ENCODE measurements at places on chromosomes 6 and 20.

DNA sequence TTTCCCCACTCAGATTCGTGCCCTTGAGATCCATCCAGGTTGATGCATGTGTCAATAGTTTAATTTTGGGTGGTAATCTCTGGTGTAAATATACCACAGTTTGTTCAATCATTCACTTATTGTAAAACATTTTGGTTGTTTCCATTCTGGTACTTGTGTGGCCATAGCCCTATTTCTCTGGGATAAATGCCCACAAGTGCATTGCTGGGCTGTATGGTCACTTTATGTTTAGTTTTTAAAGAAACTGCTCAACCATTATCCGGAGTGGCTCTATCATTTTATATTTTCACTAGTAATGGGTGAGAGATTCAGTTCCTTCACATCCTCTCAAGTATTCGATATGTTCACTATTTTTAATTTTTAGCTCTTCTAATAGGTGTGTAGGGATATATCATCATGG is 60.7 kb upstream of the RNF24 start:
- no peak for DNase-seq

DNA sequence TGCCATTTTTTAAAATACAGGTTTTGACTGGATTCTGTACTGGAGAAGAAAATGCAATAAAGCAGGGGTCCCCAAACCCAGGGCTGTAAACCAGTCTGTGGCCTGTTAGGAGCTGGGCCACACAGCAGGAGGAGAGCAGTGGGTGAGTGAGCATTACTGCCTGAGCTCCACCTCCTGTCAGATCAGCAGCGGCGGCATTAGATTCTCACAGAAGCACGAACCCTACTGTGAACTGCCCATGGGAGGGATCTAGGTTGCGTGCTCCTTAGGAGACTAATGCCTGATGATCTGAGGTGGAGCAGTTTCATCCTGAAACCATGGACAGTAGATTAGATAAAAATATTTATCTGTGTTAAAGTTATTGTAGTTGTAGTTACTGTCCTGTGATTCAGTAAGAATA is 21.1 kb upstream of the FBXO9 start:
- no peak for DNase-seq

GRCh38 chr20:45685896-45686295 is 15.9 kb upstream of the WFDC11 start:
- no peak for DNase-seq

DNA sequence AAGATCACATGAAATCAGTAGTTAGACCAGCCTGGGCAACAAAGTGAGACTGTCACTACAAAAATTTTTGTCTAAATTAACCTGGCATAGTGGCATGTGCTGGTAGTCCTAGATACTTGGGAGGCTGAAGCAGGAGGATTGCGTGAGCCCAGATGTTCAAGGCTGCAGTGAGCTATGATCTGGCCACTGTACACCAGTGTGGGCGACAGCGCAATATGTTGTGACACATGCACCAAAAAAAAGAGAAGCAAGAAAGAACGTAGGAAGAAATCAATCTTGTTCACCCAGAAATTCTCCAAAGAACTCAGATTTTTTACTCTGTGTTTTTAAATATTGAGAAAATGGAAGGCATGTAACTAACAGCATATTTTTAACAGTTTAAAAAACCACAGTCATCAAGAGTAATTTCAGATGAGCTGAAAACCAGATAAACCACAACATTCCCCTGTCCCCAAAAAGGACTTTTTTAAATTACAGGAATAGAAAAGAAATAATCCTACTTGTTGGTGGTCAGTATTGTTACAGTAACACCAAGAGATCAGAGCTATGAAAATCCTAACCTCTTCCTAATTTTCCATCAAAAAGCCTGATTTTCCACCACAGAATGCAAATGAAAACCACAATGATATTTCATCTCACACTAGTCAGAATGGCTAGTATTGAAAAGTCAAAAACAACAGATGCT is 240.2 kb downstream of the KHDC1L start:
- DNase-seq = peak; percentile 61

GRCh38 chr6:138944412-138944811 is 43.6 kb downstream of the REPS1 start:
- no peak for DNase-seq

DNA sequence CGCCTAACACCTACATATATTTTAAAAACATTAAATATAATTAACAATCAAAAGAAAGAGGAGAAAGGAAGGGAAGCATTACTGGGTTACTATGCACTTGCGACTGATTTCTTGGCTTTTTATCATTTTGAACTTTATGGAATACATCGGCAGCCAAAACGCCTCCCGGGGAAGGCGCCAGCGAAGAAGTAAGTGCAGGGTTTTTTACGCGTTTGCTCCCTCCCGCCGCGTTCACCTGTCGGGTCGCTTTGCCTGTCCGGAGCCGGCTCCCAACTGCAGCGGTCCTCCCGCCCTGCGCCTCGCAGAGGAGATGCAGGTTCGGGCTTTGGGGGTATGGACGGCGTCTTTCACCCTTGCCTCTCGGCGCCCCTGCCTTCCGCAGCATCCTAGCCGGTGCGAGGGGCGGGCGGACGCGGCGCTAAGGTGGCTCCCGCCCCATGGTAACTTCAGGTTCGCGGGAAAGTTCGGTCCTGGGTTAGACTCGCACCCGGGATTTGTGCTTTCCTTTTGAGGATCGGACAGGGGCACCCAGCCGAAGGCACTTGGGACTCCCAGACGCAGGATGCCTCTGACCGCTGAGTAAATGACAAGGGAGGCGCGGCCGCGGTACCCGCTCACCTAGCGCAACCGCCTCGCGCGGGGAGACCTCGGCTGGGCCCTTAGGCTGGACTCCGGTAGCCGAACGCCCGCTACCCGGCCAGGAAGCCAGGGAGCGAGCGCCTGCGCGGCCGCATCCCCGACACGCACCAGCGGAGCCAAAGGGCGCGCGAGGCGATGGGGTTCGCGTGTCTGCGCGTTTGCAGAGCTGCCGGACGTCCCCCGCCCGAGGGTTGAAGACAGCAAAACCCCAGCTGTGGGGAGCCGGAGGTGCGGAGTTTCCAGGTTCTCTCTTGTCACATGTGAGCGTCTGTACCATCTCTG is 891 bp downstream of the RSPO3 start:
- no peak for DNase-seq

DNA sequence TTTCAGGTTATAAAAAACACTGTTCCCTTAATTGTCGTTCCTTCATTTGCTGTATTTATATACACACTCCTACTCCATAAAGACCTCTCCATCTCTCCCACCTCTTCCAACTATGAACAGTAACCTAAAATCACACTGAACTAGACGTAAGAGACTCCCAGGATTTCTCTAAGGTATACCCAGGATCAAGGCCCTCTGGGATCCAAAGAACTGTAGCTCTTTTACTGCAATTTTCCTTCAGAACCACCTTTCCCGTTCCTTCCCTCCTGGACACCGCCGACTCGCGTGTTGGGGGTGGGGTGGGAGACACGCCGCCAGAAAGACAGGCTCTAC is 680 bp downstream of the LATS1 start:
- DNase-seq = no peak

DNA sequence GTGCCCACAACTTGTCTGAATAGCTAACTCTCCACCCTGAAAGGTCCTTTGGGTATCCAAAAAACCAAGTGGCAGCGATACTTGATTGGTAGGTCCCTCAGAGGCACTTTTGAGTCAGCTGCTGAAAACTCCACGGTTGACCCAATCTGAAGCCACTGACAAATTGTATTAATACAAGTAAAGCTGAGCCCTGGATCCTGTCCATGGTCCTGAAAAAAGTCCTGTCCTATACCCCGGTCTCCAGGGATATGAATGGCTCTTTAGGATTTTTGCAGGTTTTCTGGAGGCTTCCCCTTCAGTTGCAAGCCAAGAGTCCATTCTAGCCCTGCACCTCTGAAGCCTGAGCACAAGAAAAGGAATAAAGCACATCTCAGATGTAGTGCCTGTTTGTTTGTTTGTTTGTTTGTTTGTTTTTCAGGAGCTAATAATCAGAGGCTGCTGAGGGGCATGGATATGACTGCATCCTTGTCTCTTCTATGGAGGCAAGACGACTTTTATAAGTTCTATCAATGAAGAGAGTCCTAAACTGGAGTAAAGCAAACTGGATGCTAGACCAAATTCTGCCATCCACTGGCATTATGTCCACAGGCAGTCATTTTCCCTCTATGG is 1.7 kb upstream of the SLC12A5 start:
- DNase-seq = no peak

- no peak for DNase-seq
Measured at GRCh38 chr6:80343511-80343910, 237.0 kb downstream of the BCKDHB start.

DNA sequence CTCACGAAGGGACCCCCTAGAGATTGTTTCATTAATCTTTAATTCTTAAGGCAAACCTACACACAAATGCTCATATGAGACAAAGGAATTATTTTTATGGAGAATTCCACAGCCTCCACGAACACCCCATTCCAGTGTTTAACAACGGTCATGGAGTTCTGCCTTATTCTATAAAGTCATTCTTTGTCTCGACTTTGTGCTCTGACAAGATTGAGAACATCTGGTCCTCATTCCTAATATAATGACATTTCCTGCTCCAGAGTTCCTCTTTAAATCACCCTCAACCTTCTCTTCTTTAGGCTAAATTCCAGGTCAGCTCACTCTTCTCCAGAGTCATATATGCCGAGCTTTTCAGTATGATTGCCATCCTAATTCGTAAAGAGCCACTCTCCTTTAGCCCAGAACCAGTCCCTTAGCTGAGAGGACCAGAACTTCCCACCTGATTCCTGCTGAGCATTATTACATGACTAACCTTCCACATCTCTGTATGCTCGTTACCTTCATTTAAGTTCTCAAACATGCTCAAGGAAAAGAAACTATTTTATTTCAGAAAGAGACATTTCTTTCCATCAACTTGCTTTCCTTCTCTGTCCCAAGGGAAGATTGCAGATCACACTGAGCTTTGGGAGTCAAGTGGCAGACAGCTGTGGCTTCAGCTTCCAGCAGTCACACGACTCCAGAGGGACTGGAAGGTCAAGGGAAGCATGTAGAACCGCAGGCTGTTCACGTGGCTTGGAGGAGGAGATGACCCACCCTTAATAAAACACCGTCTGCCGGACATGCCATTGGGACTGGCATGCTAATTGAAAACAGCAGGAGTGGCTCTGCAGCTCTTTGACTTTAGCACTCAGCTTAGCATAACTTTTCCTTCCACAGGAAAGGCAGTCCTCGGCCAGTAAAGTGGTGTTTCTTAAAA is 467.1 kb upstream of the HSF2 start:
- peak; percentile 92 for DNase-seq

GRCh38 chr6:3001146-3001772 is 1.6 kb downstream of the NQO2 start:
- DNase-seq = no peak

DNA sequence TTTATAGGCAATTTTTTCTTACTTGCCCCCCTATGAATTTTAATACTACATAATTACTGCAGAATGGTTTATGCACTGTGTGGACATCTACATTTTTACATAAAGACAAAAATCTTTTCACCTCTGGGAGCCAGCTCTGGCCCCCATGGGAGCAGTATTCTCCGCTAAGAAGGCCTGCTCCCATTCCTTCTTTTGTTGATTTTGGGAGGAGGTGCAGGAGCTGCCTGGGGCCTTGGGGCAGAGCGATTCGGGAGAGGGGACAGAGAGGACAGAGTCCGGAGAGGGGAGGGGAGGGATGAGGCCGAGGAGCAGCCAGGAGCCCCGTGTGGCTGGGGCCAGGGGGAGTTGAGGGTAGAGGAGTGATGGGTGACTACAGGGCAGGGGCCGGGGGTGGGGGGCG is 452.0 kb downstream of the PREX1 start:
- DNase-seq = no peak

GRCh38 chr6:118350881-118351430 is 197.1 kb upstream of the PLN start:
- DNase-seq = peak; percentile 4

- no peak for DNase-seq
Measured at GRCh38 chr20:44069203-44070011, 117.6 kb downstream of the JPH2 start.

DNA sequence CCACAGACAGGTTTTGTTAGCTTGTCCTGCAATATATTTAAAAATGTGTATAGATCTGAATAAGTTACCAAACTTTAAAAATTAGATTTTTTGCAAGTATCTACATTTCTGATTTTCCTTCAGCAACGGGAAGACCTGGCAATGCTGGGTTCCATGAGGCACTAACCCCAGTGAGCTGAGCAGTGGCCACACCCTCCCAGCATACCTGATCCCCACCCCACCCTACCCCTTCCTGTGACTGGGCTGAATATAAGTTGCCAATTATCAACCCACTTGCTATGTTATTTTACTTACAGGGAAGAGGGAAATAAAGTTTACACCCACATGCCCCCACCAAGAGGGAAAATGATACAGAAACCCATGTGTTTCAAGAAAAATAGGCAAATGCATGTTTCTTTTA is 70.3 kb upstream of the RALGAPA2 start:
- DNase-seq = no peak

DNA sequence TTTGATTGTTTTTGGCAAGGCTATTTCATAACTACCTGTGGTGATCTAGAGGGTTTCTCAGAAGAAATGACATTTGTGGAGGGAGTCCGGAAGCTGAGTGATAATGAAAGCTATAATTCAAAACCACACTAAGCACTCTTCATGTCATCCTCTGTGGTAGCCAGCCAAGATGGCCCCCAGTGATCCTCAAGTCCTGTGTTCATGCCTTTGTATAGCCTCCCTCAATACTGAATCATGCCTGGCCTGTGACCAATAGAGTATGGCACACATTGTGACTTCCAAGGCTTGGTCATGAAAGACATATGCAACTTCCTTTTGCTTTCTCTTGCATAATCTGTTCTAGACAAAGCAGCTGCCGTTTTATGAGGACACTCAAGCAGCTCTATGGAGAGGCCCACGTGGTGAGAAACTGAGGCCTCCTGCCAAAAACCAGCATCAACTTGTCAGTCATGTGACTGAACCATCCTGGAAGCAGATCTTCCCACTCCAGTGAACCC is 12.8 kb upstream of the DNAAF9 start:
- no peak for DNase-seq

- no peak for DNase-seq
Measured at GRCh38 chr6:30396833-30397479, 52.0 kb downstream of the RPP21 start.

DNA sequence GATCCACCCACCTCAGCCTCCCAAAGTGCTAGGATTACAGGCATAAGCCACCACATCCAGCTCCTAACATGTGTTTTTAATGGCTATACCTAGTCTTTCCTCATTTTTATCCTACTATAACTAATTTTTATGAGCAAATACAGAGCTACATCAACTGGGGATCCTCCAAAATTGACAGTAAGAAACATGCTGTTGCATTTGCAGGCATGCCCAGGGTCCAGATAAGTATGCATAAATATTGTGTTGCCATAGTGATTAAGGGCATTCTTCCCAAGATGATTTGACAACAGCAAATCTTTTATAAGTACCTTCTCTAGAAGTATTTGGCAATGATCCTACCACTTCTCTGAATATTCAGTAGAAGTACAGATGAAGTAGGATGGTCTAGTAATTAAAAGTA is 41.9 kb upstream of the MOXD1 start:
- DNase-seq = no peak

GRCh38 chr20:63215101-63216040 is 560 bp downstream of the YTHDF1 start:
- no peak for DNase-seq

Measured in AG04449 (cell line).